MM.1S (cell line): ENCODE measurements at places on chromosomes 7 and 10.

DNA sequence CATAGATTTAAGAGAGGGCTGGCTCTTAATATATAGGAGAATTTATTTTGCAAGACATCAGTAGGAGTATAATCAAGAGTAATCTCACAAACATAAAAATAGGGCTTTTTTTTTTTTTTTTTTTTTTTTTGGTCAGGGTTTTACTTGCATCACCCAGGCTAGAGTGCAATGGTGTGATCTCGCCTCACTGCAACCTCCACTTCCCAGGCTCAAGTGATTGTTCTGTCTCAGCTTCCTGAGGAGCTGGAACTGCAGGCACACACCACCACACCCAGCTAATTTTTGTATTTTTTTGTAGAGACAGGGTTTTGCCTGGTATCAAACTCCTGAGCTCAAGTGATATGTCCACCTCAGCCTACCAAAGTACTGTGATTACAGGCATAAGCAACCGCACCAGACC is 535.3 kb downstream of the CCSER2 start:
- H3K4me1 ChIP-seq = no peaks in the 10 kb centered on the region
- no peaks in the 10 kb centered on the region for H3K36me3 ChIP-seq
- no peak for DNase-seq
- H3K27ac ChIP-seq = no peak overlapping the region
- H3K27me3 ChIP-seq = no peaks in the 10 kb centered on the region

GRCh38 chr7:112965506-112965905 is 121.1 kb downstream of the GPR85 start:
- no peaks in the 10 kb centered on the region for H3K36me3 ChIP-seq
- H3K4me3 ChIP-seq = no peak overlapping the region
- DNase-seq = no peak

- H3K27ac ChIP-seq = no peak overlapping the region
- H3K4me1 ChIP-seq = peaks cover 7% of the 10 kb centered on the region; the same call in 1 of the 2 replicates
- no peak for DNase-seq
- no peaks in the 10 kb centered on the region for H3K36me3 ChIP-seq
- no peaks in the 10 kb centered on the region for H3K27me3 ChIP-seq
These were observed 108.3 kb upstream of the HDAC9 start for GRCh38 chr7:18387191-18387735.

- H3K36me3 ChIP-seq = no peaks in the 10 kb centered on the region
- H3K4me3 ChIP-seq = no peak overlapping the region
- no peak overlapping the region for H3K27ac ChIP-seq
- H3K4me1 ChIP-seq = no peaks in the 10 kb centered on the region
These were observed 163.7 kb downstream of the BAMBI start for GRCh38 chr10:28840971-28841370.

DNA sequence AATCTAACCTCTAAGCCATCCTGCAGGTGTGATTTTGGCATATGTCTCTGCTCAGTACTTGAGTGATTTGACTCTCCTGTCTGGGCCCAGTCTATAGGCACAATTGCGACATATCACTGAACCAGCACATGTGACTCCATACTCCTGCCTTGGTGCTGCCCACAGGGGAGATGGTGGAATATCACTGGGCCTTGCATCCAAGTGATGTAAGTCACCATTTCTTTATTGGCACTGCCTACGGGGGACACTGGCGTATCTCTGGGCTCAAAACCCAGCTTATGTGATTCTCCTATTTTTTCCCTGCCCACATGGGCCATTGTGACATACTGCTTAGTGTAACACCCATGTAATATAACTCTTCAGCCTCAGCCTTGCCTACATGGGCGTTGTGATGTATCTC is 48.1 kb upstream of the ZNF680 start:
- no peaks in the 10 kb centered on the region for H3K4me1 ChIP-seq
- H3K27ac ChIP-seq = no peak overlapping the region
- no peak for DNase-seq

DNA sequence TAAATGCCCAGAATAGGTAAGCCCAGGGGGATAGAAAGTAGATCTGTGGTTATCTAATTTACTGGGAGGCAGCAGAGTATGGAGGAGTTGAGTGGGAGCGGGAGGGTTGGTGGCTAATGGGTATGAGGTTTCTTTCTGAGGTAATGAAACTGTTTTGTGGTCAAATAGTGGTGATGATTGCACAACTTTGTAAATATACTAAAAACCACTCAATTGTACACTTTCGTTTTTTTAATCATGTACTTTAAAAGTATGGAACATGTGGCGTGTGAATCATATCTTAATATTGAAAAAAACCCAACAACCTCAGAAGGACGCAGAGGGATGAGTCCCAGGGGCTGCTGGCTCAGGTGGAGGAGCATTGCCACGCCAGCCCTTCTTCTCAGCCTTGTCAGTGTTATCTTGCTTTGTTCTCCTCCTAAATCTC is 118.1 kb downstream of the WDR11 start:
- DNase-seq = peak; percentile 16
- no peaks in the 10 kb centered on the region for H3K4me1 ChIP-seq
- no peak overlapping the region for H3K4me3 ChIP-seq
- H3K27me3 ChIP-seq = peaks cover 40% of the 10 kb centered on the region
- no peak overlapping the region for H3K27ac ChIP-seq
- H3K36me3 ChIP-seq = no peaks in the 10 kb centered on the region

- H3K4me1 ChIP-seq = no peaks in the 10 kb centered on the region
- H3K27ac ChIP-seq = no peak overlapping the region
- H3K27me3 ChIP-seq = no peaks in the 10 kb centered on the region
- H3K4me3 ChIP-seq = no peak overlapping the region
- H3K36me3 ChIP-seq = no peaks in the 10 kb centered on the region; the same call in 1 of the 2 replicates
These were observed 87.3 kb downstream of the IDE start for GRCh38 chr10:92486637-92487036.

GRCh38 chr7:78265486-78265885 is 466.9 kb downstream of the PHTF2 start:
- H3K4me3 ChIP-seq = peak overlapping the region; percentile 37
- H3K27ac ChIP-seq = peak overlapping the region; percentile 79
- H3K27me3 ChIP-seq = no peaks in the 10 kb centered on the region
- no peaks in the 10 kb centered on the region for H3K36me3 ChIP-seq
- peak; percentile 73 for DNase-seq

DNA sequence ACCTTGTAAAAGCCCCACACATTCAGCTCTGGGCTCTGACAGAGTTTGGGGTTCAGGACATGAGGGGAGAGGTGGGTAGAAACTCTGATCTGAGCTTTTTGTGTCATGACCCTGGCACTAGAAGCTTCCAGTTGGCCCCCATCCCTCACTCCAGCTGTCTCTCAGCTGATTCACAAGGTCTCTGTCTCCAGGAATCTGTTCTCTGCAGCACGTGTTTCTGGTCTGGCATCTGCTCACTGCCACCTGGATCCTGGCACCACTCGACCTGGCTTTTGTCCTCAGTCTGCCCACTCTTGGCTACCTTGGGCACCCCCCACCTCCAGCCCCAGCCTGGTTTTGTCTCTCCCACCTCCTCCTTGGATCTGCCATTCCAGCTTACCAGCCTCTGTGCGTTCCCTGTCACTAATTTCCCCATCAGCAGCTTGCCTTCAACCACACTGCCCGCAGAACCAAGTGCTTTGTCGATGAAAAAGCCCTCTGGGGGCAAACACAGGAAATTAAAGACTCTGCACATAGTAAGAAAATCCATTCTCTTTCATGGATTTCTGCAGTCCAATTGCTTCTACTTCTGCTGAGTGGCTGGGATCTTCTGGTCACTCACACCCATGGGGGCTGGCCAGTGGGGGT is 18.3 kb upstream of the ADCYAP1R1 start:
- no peak overlapping the region for H3K4me3 ChIP-seq
- H3K4me1 ChIP-seq = no peaks in the 10 kb centered on the region
- no peaks in the 10 kb centered on the region for H3K27me3 ChIP-seq

DNA sequence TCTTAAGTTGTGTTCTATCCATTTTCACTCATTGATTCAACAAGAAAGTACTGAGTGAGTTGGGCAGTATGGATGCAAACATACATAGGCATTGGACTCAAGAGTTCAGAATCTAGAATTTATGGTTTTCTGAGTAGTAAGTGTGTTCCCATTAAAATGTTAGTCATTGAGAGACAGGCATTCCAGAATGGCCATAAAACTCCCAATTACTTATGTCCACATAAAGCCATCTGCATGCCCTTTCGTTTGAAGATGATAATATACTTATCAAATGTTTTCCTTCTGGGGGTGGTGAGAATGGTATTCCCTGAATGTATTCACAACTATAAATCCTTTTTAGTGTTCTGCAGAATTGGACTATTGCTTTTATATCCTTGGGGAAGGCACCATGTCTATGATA is 131.6 kb downstream of the CD36 start:
- peaks cover 47% of the 10 kb centered on the region for H3K4me1 ChIP-seq
- no peak overlapping the region for H3K27ac ChIP-seq
- H3K4me3 ChIP-seq = no peak overlapping the region
- H3K27me3 ChIP-seq = no peaks in the 10 kb centered on the region
- DNase-seq = no peak
- H3K36me3 ChIP-seq = no peaks in the 10 kb centered on the region

DNA sequence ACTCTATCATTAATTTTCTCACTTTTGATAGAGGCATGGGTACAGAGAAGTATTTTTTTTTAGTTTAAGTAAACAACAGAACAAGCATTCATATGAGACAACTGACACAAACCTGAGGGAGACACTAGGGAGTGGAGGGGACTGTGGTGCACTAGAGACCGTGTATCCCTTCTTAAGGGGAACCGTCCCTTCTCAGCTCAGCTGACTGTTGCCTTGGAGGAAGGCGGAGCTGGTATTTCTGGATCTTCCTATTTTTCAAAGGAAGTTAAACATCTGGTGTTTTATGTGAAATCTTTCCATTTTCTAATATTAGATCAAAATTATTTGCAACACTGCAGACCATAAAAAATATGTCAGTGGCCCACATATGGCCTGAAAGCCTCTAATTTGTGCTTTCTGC is 113.6 kb upstream of the MACROH2A2 start:
- H3K27ac ChIP-seq = no peak overlapping the region
- peaks cover 37% of the 10 kb centered on the region for H3K27me3 ChIP-seq
- no peaks in the 10 kb centered on the region for H3K36me3 ChIP-seq
- no peak for DNase-seq
- H3K4me1 ChIP-seq = no peaks in the 10 kb centered on the region

GRCh38 chr7:156765901-156766656 is 125.5 kb downstream of the RNF32 start:
- DNase-seq = no peak
- H3K27me3 ChIP-seq = no peaks in the 10 kb centered on the region
- no peaks in the 10 kb centered on the region; the same call in 1 of the 2 replicates for H3K36me3 ChIP-seq
- H3K4me1 ChIP-seq = peaks cover 13% of the 10 kb centered on the region
- H3K4me3 ChIP-seq = no peak overlapping the region

- no peak overlapping the region for H3K27ac ChIP-seq
- no peaks in the 10 kb centered on the region for H3K36me3 ChIP-seq
- H3K4me3 ChIP-seq = no peak overlapping the region
- H3K27me3 ChIP-seq = no peaks in the 10 kb centered on the region
- no peaks in the 10 kb centered on the region for H3K4me1 ChIP-seq
- DNase-seq = no peak
These were observed 1053.4 kb upstream of the AUTS2 start for GRCh38 chr7:68544851-68545250.

DNA sequence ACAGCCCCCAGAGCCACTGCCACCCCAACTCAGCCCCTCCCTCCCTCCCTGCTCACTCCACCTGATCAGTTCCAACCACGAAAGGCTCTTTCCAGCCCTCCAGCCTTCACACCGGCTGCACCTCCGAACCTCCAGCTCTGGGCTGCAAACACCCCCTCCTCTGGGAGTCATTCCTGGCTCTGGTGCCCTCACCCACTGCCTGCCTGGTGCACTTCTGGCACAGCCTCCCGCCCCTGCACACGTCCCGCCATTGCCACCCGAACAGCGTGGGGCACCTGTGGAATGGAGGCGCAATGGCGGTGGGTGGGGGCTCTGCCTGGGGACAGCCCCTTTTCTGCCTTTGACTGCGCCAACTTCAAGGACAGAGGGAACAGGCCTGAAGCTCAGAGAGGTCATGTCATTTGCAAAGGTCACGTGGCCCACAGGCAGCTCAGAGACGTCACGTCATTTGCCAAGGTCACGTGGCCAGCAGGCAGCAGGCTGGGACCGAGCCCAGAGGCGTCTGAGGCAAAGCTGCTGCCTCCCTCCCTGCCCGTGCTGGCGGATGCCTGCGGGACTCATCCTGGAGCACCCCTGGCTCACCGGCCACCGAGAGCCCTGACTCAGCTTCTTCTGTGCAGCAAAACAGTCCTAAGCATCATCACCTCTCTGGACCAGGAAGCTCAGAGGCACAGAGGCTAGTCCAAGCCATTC is 76.0 kb upstream of the DNAAF5 start:
- H3K36me3 ChIP-seq = no peaks in the 10 kb centered on the region
- H3K4me1 ChIP-seq = no peaks in the 10 kb centered on the region
- H3K27me3 ChIP-seq = no peaks in the 10 kb centered on the region
- no peak overlapping the region for H3K27ac ChIP-seq
- no peak for DNase-seq
- no peak overlapping the region for H3K4me3 ChIP-seq
